Forelimb muscle (tissue), 1 donor: ENCODE measurements at places on chromosomes 4 and X. TPM values are rescaled to one million over a fixed set of nuclear protein-coding genes. Genes with fewer than 3 reads are reported as not detected.

Gene SAP30
- polyA plus RNA-seq, result 7.8 TPM

Gene CXorf49B
- not detected for polyA plus RNA-seq

Gene RHOXF1
- not detected for polyA plus RNA-seq

DNA sequence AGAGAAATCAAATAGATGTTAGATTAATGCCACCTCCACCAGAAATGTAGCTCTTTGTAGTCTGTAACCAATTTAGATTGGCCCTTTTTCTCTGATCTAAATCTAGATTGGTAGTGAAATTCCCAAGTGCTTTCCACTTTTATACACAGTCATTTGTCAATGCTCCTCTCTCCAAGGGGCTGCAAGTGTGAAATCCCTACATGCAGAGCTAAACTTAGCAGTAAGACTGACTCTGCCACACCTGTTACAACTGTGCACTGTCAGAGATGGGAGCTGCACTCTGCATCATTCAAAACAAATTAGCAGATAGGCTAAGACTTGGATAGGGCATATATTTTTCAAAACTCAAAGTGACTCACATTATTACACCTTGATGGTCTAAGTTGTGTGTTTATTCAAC, 9.1 kb downstream of the SERTM2 start:
- DNase-seq, result no peak

GRCh38 chrX:114952696-114953095, 64.7 kb downstream of the IL13RA2 start:
- no peak for DNase-seq

DNA sequence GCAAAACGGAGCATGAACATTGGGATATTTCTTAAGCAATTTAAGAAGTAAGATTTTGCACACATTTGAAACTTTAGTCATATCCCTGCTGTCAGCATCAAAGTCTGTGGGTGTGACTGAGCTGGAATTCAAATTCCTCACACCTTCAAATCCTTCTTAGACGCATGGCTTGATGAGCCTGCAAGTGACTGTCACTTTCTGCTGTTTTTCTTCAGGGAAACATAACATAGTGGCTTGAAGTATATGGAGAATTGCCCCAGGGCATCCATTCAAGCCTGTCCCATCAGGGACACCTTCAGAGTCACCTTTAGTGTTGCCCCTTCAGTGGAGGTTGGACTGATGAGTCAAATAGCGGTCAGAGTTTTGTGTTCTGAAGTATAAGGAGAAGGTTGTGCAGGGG, 17.4 kb downstream of the FHDC1 start:
- no peak for DNase-seq

DNA sequence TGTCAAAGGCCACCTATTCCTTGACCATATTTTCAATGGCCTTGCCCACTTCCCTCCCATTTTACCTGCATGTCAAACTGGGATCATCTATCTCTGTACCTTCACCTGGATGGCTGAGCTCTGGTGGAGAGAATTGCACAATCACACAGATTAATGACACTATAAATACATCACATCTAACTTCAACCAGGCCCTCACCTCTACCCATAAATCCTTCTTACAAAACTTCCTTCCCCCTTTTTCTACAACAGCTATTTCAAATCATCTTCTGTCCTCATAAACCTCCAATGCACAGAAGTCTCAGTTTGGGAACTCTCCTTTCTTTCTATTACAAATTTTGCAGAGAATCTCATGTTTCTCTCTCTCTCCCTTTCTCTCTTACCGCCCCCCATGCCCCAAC, 9.2 kb downstream of the PALLD start:
- DNase-seq, result no peak

GRCh38 chr4:105808750-105809041, 86.6 kb upstream of the NPNT start:
- no peak for DNase-seq

GRCh38 chrX:72539822-72540221, 32.8 kb downstream of the HDAC8 start:
- no peak for DNase-seq

- no peak for DNase-seq
These were observed 101.0 kb downstream of the GATB start for GRCh38 chr4:151659601-151660364.
